T-cell (primary cell): ENCODE measurements at places on chromosomes 13 and 19. TPM values are rescaled to one million over a fixed set of nuclear protein-coding genes. Genes with fewer than 3 reads are reported as not detected.

Gene ZNF541
- 0.58 TPM for total RNA-seq

Gene C1QTNF9
- total RNA-seq, result not detected

Gene PGLYRP2
- total RNA-seq, result 0.89 TPM

Gene SLC15A1
- total RNA-seq, result not detected

Gene RFX1
- 23.3 TPM for total RNA-seq

Gene C19orf85
- total RNA-seq, result not detected

Gene ZNF433
- total RNA-seq, result 1.5 TPM

Gene SIGLEC10
- total RNA-seq, result 6.7 TPM

Gene ZNF681
- total RNA-seq, result 6.7 TPM

Gene DMKN
- total RNA-seq, result 1.8 TPM

Gene FGF22
- total RNA-seq, result 0.35 TPM

Gene ACER1
- total RNA-seq, result 0.63 TPM

Gene ZNF610
- 1.3 TPM for total RNA-seq

DNA sequence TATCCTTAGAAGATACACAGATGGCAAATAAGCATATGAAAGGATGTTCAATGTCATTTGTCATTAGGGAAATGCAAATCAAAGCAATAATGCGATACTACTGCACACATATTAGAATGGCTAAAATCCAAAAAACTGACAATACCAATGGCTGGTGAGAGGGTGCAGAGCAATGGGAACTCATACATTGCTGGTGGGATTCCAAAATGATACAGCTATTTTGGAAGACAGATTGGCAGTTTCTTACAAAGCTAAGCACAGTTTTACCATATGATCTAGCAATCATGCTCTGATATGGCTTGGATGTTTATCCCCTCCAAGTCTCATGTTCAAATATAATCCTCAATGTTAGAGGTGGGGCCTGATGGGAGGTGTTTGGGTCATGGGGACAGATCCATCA lies 122.6 kb downstream of the KCTD15 start:
- DNase-seq, result no peak

DNA sequence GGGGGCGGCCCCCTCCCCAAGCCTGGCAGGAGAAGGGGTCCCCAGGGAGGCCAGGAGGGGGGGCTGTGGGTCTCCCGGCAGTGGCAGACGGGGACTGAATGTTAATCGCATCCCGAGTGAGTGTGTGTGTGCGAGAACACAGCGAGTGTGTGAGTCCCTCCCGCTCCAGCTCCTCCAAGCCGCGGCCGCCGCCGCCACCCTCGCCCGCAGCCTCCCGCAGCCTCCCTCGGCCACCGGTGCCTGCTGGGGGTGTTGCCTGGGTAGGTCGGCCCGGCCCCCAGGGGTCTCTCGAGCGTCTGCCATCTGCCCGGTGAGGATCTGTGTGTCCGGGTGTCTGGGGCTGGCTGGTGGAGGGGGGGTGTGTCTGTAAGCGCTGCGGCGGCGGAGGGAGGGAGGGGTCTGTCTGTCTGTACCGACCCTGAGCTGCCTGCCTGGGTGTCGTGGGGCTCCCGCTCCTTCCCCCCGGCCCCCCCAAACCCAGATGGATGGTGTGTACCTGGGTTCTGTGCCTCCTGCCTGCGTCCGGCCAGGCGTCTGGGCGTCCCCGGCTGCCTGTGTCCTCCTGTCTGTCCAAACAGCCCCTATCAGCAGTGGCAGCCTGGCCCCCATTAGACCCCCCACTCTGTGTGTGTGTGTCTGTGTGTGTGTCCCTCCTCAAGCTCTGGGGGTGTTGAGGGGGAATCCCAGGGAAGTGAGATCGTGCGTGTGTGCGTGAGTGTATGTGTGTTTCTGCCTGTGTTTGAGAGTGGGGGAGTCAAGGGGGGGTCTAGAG lies at the start of gene GRIN2D:
GRIN2D (plus strand) TSS at position 110 of the 772 bp plus-strand sequence. CDS start 4,725 bp downstream, outside the sequence.
- DNase-seq, result no peak

- DNase-seq, result no peak
Observed at GRCh38 chr13:103941506-103942140, 875.4 kb upstream of the SLC10A2 start.

GRCh38 chr13:111066544-111066943 lies 48.6 kb upstream of the ARHGEF7 start:
- DNase-seq, result no peak

DNA sequence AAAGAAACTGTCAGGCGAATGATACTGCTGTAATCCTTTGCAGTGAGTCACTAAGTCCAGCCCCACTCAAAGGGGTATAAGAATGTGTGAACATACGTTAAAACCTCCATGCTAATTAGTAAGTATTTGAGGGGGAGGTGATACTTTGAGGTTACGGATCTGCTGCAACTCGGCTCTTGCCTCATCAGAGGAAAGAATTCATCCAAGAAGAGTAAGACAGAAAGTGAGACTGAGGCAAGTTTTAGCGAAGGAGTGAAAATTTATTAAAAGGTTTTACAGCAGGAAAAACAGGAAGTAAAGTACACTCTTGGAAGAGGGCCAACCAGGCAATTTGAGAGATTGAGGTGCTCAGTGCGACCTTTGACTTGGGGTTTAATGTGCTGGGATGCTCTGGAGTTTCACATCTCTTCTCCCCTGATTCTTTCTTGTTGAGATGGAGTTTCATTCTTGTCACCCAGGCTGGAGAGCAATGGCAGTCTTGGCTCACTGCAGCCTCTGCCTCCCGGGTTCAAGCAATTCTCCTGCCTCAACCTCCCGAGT lies 9.8 kb downstream of the CLEC4M start:
- no peak for DNase-seq

GRCh38 chr13:37473035-37473434 lies 125.5 kb downstream of the POSTN start:
- DNase-seq, result no peak

GRCh38 chr19:30887042-30887441 lies 462.2 kb downstream of the TSHZ3 start:
- no peak for DNase-seq

DNA sequence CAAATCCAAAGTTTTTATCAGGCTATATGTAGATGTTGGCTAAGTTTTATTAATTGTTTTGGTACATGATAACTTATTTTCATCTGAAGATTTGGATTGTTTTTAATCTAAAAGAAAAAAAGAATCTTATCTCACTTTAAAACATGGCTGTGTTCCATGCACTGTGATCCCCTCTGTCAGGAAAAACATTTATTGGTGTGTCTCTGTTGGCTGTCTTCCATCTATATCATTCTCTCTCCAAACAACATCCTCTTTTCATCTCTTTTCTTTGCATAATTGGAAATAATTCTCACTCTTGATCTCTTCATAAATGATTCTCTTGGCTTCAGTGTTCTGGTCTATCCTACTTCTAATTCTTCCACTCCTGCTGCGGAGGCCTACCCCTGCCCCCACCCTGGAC lies 4.2 kb downstream of the NALCN start:
- DNase-seq, result no peak

DNA sequence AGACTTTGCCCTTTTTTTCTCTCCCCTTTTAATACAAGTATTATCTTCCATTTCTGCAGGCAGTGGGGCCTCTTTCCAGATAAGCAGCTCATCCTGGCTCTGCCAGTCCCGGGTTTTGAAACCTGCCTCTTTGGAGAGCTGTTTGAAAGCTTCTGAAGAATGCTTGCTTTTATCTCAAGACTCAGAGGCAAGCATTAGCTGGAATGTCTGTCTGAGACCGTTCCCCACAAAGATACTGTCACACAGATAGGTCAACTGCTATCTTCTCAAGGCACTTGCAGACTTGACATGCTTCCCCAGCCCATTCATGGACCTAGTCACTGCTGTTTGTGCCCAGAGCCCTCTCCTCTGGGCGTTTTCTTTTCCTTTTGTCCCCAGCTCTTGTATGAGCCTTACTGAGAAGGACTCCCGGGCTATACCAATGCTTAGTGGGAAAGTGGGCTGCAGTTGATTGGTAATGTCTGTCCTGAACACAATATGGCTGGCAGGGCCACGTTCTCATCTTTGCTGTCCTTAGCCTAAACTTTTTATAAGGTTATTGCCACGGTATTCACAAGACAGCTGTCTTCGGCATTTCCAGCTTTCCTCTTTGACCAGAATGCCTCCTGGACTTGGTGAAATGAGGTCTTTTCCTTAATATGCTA lies 13.4 kb downstream of the SERP2 start:
- no peak for DNase-seq

- DNase-seq, result no peak
Observed at GRCh38 chr13:80338781-80339562, 2.0 kb downstream of the SPRY2 start.

DNA sequence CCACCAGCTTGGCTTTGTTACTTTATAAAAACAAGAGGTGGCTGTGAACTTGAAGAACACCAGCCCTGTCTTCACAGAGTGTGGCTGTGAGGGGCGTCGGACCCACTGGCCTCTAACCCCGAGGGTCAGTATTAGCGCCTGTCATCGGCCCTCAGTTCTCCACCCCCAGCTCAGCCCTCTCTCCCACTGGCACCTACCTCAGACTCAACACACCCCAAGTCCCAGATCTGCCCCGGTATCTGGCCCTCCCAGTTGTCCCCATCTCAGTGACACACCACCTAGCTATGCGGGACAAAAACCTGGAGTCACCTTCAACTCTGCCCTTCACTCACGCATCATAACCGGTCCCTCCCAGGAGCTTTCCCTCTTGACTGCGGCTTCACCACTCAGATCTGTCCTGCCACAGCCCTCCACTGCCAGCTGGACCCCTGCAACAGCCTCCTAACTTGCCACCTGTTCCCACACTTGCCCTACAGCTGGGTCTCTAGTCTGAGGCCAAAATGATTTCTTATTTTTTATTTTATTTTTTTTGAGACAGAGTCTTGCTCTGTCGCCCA lies 45.4 kb downstream of the PEPD start:
- DNase-seq, result no peak

- DNase-seq, result no peak
Observed at GRCh38 chr13:43472980-43473379, 313.8 kb downstream of the ENOX1 start.

- DNase-seq, result no peak
Observed at GRCh38 chr13:23656637-23657371, 86.6 kb downstream of the TNFRSF19 start.

GRCh38 chr13:21395953-21396352 lies 63.1 kb downstream of the ZDHHC20 start:
- peak; percentile 5 for DNase-seq

DNA sequence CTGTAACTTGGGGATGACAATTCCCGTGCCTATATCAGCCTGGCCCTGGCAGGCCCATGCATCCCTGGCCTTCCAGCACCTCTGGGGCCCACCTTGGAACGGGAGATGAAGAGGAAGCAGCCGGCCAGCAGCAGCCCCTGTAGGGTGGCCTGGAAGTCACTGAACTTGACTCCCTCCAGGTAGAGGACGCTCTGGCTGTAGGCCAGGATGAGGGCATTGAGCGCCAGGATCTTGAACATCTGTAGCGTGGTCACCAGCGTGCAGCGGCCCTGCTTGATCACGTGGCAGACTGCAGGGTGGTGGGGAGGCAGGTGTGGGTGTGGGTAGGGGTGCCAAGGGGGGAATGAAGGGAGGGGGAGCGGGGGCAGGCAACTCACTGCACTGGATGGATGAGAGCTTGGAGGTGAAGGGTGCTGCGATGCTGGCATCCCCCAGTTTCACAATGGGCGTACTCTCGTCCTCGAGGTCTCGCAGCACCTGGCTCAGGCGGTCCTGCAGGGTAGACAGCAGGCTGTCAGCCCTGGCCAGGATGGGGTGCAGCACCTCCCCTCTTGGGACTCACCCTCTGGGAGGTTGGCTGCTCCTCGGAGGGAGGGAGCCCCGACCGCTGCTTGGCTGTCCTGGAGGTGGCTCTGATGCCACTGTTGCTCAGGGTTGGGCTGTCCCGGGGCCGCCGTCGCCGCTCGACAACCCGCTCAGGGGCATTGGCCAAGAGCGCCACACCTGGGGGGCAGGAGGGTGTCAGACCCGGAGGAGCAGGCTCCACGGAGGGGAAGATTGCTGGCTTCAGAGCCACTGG lies 3.8 kb upstream of the GMIP start:
- DNase-seq, result no peak

- DNase-seq, result no peak
Observed at GRCh38 chr19:15534957-15535864, 26.9 kb downstream of the CYP4F22 start.

DNA sequence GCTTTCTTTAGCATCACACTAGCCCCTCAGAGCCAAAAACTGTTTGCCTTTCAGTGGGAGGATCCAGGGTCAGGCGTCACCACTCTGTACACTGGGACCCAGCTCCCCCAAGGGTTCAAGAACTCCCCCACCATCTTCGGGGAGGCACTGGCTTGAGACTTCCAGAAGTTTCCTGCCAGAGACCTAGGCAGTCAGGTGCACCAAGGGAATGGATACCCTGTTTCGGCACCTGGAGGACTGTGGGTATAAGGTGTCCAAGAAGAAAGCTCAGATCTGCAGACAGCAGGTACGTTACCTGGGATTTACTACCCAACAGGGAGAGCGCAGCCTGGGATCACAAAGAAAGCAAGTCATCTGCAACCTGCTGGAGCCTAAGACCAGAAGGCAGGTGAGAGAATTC lies 603.0 kb downstream of the UQCRFS1 start:
- no peak for DNase-seq

GRCh38 chr13:102645701-102646100 lies 48.9 kb downstream of the TPP2 start:
- no peak for DNase-seq

GRCh38 chr13:111923439-111923838 lies 143.5 kb upstream of the SOX1 start:
- no peak for DNase-seq

GRCh38 chr19:11152318-11153062 lies 3.1 kb downstream of the SPC24 start:
- no peak for DNase-seq

GRCh38 chr19:48493718-48494401 lies 17.8 kb downstream of the LMTK3 start:
- DNase-seq, result no peak

- no peak for DNase-seq
Observed at GRCh38 chr13:76383676-76384461, 502.3 kb downstream of the KCTD12 start.

GRCh38 chr19:18239303-18239702 lies 13.1 kb upstream of the PDE4C start:
- no peak for DNase-seq

DNA sequence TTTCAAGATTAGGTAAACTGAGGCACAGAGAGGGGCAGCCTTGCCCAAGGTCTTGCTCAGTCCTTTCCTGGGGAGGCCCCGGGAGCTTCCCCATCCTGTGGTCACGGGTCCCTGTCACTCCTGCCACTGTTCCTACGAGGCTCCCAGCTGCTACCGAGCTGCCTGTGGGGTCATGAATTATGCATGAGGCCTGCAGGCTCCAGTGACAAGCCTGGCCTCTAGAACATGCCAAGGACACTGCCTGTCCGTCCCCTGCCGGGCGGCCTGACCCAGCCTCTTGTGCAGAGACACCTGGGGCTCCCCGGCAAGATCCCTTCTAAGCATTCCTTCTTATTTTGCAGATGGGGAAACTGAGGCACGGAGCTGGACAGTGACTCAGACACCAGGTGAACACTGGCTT lies 2.7 kb downstream of the FCHO1 start:
- no peak for DNase-seq
